ENCODE measurements at places on chromosomes 3 and 15.

GRCh38 chr3:11434563-11435096, 162.4 kb downstream of the ATG7 start:
- DNase-seq = no peak

- no peak for DNase-seq
Measured at GRCh38 chr3:45026957-45027356, 854 bp downstream of the CLEC3B start.

DNA sequence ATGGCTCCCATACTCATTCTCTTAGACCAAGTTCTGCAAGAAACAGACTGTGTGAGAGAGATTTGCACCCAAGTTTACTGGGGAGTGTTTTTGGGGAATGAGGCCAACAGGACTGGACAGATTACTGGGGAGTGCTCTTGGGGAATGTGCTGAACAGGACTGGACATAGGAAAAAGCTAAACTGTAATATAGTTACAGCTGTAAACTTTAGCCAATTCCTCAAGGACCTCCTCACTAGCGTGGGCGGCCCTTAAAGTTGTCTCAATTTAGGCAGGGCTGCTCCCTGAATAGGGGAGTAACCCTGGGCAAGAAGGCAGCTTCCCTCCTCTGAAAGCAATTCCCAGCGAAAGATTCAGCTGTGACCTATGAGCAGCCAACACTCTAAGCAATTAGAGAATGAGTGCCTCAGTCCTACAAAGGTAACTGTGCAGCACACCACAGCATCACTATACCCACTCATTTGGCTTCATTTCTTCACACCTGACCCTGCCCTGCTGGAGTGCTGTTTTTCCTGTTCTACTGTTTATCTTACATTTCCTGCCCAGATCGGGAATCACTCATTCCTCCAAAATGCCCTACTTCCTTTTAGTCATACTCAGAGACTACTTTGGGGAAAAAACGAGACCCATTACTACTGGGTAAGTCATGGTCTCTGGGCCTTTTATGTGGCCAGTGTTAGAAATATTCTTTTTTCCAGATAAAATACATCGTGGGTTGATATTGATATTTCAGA, 41.3 kb upstream of the TRIM42 start:
- DNase-seq = no peak

- DNase-seq = no peak
Measured at GRCh38 chr15:39585871-39586301, 5.0 kb downstream of the THBS1 start.

- no peak for DNase-seq
Measured at GRCh38 chr3:148773805-148774204, 53.8 kb upstream of the CPB1 start.

- DNase-seq = no peak
Measured at GRCh38 chr15:85793641-85794597, 806 bp downstream of the KLHL25 start.

GRCh38 chr3:166634091-166634746, 745.9 kb downstream of the ZBBX start:
- no peak for DNase-seq

- no peak for DNase-seq
Measured at GRCh38 chr15:73697033-73697467, 12.9 kb downstream of the CD276 start.

GRCh38 chr3:123687286-123687685, 102.4 kb upstream of the HACD2 start:
- no peak for DNase-seq

DNA sequence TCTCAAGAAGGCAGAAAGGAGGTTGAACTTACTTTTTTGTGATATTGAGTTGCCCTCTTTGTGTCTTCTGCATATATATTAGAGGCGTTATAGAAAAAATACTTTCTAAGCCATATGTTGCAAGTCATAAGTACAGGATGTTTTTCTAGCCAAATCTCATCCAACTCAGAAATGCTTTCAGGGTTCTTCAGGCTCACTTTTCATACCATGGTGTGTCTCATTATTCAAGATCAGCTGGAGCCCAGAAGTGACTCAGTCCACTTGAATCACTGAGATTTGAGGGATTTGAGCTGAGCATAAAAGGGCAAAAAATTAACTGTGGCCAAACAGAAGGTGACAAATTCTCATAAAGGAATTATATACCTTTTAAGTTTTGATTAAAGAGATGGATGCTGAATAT, 157.3 kb downstream of the WNT5A start:
- no peak for DNase-seq

DNA sequence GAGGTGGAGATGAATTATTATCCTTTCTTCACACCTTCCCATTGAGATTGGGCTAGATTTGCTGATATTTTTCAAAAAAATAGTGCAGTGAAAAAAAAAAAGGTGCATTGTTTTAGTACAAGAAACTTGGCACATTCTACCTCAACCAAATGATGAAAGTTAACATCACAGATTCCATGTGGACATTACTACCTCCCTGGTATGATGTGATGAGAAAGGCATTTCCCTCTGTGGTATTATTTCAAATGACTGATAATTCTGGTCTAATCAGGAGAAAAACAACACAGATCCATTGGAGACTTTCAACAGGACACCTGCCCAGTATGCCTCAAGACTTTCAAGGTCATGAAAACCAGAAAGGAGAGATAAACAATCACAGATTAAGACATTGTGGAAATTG, 313.4 kb downstream of the BCHE start:
- no peak for DNase-seq

- no peak for DNase-seq
Measured at GRCh38 chr15:65068403-65068788, 605 bp upstream of the RASL12 start.

- DNase-seq = no peak
Measured at GRCh38 chr3:71489315-71489761, 94.2 kb downstream of the FOXP1 start.

DNA sequence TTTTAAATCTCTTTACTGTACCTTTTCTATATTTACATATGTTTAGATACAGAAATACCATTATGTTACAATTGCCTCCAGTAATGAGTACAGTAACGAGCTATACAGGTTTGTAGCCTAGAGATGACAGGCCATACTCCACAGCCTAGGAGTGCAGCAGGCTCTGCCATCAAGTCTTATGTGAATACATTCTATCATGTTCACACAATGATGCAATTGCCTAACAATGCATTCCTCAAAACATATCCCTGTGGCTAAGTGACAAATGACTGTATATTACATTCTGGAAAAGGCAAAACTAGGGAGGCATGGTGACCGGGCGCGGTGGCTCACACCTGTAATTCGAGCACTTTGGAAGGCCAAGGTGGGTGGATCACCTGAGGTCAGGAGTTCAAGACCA, 192.4 kb upstream of the IGF1R start:
- DNase-seq = no peak

- no peak for DNase-seq
Measured at GRCh38 chr3:46006238-46007032, 10.8 kb upstream of the FYCO1 start.

- no peak for DNase-seq
Measured at GRCh38 chr15:66630801-66631351, 65.1 kb upstream of the LCTL start.

- DNase-seq = no peak
Measured at GRCh38 chr3:53089511-53089910, 40.7 kb downstream of the RFT1 start.

GRCh38 chr15:31457631-31458526, 131.2 kb downstream of the KLF13 start:
- DNase-seq = no peak

DNA sequence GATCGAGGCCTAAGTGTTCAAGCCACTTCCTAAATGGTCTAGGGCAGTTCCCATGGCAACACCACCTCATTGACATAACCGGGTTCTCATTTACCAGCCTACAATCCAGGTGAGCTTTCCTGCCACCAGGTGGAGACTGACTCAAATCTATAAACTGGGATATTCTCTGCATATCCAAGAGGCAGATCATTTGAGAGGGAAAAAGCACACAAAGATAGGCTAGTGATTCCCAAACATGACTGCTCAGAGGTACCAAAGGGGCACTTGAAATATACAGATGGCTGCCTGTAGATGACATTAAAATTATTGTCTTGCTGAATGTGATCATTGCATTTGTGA, 141.3 kb upstream of the PROK2 start:
- DNase-seq = peak; percentile 89

DNA sequence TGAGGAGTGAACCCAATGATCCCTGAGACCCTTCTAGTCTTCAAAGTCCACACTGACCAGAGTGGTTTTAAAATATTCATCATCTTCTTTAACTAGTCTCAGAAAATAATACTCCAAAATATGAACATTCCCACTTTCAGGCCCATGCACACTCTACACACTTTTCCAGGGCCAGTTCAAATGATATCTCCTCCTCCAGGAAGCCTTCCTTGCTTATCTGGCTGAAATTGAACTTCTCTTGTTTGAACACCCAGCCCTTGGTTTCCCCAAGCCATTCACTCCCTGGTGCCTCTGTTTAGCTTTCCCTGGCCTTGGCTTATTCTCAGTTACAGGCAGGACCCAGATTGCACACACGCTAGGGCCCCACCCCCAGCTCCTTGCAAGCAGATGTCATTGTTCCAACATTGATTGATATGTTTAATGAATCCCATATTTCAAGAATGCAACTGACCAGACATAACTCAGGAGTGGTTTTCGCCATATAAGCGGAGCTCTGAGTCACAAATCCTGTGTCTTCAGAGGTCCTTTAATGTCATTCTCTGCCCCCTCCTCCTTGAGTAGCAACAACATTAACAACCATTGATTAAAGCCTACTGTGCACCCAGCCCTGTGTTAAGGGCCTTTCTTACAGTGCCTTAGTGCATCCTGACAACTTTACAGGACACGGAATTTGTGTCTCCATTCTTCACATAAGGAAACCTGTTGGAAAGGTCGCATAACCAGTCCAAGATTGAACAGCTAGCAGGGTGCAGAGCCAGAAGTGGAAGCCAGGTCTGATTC, 2.1 kb downstream of the ITGA11 start:
- DNase-seq = no peak
